Left hindlimb (tissue), 1 donor: ENCODE measurements at places on chromosomes 1 and 21.

- DNase-seq = no peak
These were observed 400.7 kb downstream of the PLA2G4A start for GRCh38 chr1:187229496-187229895.

DNA sequence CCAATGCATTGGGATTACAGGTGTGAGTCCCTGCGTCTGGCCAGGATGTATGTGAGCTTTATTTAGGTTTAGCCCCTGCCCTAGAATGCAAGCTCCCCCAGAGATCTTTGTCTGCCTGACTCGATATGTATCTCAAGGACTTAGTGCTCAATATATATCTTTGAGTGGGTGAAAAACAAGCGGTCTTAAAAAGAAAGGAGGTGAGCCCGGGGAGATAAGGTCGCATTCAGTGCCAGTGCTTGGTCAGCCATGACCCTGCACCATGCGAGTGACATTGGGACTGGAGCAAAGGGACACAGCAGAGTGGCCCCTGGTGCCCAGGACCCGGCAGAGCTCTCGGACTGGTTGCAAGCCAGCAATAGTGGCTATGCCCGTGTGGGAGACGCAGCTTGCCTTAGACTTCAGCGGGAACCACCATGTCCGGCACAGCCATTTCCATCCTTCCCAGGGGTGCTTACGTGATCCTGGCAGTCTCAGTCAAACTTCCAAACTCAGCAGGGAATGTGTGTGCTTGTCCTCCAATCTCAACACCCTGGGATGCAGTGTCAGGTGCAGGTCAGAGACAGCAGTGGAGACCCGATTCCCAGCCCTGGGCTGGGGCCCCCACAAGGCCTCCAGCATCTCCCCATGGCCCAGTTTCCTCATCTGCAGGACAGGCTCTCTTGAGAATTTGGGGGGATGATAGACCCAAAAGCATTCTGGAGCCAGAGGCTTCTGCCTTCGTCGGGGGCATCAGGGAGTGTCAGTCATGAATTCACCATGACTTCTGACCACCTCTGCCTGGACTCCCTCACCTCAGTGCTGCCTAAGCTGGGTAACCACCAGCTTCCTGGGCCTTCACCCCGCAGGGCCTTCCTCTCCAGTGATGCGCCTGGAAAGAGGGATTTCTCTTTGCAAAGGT, 1.8 kb downstream of the MX2 start:
- DNase-seq = no peak

GRCh38 chr1:39230261-39231190, 26.0 kb downstream of the MACF1 start:
- DNase-seq = no peak

- DNase-seq = no peak
These were observed 33.4 kb upstream of the ST6GALNAC5 start for GRCh38 chr1:76833856-76834255.

- no peak for DNase-seq
These were observed 2.6 kb downstream of the MKNK1 start for GRCh38 chr1:46601257-46602007.

GRCh38 chr21:45506836-45507522, 35.3 kb downstream of the SLC19A1 start:
- no peak for DNase-seq
